ENCODE measurements at places on chromosomes 7 and 10.

GRCh38 chr10:126065751-126066377 lies 169.5 kb downstream of the FANK1 start:
- DNase-seq, result no peak

GRCh38 chr10:133487085-133487484 lies 33.3 kb downstream of the SCART1 start:
- DNase-seq, result no peak

- no peak for DNase-seq
Observed at GRCh38 chr7:40015790-40016296, 65.8 kb downstream of the CDK13 start.

DNA sequence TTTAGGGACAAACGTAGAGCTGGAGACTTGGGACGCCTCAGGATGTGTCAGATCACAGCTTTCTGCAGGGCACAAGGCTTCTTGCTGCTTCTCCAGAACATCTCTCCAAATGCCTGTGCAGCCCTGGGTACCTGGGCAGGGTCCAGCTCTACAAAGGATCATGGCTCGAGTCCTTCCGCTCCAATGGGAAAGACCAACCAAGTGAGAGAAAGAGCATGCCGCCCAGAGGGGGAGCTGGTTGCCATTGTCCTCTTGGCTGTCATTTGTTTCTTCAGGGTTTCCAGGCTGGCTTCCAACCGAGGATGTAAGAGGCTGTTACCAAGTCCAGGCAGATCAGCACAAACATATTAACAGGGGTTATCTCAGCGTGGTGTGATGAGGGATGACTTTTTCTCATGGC lies 5.6 kb upstream of the LEP start:
- no peak for DNase-seq

- peak; percentile 82 for DNase-seq
Observed at GRCh38 chr10:44860811-44861736, 50.1 kb upstream of the TMEM72 start.

DNA sequence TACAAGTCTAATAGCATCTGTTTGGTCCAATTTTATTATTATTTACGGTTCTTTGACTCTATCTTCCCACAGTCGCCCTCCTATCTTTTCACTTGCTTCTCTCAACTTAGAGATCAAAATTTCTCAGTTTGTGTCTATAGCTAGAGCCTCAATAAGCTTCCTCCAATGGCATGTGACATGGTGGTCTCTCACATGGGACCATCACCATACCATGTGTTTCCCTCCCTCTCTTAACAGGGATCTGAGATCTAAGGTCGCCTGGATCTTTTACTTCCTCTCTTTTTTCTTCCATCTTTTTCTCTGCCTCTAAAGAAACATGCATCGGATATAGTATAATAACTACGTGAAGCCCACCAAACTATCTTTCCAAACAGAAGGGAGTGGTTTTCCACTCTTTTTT lies 1.8 kb downstream of the PKD2L1 start:
- no peak for DNase-seq

DNA sequence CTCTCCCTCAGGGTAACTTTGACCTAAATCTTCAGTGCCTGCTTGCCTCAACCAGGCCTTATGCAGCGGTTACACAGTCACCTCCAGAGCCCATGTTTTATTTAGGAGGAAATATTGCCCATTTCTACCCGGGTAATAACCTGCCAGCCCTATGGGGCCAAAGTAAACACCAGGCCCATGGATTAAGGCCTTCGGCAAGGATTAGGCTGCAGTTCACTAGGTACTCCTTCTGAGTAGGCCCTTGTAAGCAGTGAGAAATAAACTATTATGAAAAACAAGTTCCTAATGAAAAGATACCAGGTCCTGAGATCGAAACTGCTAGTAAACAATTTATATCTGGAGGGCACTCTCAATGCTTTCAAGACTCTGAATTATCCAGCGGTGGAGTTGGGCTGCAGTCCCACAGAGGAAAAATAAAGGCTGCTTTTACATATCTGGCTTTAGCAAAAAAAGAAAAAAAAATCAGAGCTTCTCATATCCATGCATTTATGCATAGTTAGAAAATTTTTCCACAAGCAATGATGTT lies 3.7 kb upstream of the HOXA10 start:
- peak; percentile 37 for DNase-seq

DNA sequence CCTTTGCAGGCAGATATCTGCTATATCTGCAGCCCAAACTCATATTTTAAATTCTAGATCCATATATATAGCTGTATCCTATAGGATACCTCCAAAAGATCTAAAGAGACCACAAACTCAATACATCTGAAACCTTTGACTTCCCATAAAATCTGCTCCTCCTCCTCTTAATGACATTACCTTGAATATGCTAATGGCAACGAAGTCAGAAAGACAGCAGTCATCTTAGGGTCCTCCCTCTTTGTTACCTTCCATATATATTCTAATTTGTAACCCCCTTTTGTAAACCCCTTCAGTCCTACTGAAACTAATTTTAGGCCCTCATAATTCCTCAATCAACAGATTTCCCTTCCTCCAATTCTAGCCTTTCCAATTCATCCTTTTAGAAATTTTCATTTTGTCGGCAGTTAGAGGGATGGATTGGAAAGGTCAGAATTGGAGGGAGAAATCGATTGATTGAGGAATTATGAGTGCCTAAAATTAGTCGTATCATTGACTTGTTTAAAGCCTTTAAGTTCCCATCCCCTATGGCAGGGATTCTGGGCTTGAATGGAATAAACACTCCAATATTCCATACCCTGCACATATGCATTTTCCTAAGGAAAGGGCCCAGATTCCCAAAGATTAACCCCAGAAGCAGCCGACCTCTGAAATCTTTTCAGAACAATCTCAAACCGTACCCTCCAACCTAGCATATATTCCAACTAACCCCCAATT lies 2.4 kb downstream of the SYPL1 start:
- DNase-seq, result no peak

- DNase-seq, result no peak
Observed at GRCh38 chr7:92586403-92586802, 3.8 kb downstream of the FAM133B start.

- DNase-seq, result no peak
Observed at GRCh38 chr7:18753972-18754610, 258.5 kb downstream of the HDAC9 start.

DNA sequence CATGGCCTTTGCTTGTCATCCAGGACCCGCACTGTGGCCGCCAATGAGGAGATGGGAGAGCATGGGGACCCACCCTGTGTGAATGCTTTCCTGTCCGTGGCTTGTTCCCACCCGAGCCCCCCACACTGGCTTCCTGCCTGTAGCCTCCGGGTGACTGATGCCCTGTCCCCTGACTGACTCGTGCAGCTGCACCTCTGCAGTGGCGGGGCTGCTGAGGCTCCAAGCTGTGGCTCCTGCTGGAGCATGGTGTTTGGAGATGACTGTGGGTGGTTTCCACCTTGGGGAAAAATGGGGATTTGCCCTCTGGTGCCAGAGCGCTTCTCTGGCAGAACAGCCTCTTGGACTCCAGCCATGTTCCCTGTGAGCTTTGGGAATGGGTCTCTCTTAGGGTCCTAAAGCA lies 2.1 kb downstream of the CAMK1D start:
- DNase-seq, result no peak

- DNase-seq, result no peak
Observed at GRCh38 chr10:10044922-10045764, 972.5 kb upstream of the CELF2 start.

DNA sequence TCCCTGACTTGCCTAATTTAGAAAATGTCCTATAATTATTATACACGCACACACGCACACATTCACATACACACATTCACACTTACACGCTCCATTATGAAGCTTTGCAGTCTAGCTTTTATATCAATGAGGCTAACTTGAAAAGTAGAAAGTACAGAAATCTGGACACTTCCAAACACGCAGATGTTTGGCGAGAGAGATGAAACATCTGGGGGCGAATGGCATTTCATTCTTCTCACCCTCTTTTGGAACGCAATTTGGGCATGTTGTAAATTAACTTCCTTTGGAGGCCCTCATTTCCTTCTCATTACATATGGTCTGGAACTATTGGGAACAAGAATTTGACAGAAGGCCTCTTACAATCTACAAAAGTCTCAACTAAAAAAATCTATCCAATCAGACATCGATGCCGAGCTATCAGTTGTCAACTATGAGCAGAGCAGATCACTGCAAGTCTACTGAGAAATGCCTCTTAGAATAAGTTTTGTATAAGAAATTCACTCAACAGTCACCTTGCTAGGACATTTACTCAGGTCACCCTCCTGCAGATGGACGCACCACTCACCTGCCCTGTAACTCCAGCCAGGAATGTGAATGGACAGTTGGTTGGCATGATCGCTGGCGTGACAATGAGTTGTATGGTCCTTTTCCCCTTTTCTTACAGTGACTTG lies 115.2 kb upstream of the ADAM12 start:
- no peak for DNase-seq

DNA sequence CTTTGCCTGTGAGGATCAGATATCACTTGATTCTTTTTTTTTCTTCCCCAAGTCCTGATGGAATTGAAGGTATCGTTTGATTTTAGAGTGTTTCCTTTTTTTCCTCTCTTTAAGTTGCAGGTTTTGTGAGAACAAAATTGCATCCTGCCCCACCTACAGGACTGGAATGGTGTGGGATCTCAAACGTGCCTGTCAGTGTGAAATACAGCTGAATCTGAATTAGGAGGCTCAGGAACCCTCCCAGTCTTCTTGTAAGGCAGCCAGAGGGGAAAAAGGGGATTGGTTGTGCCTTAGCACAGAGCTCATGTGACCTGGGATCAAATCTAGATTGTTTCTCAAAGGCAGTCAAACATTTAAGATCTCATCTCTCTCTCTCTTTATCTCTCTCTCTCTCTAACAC lies 32.7 kb upstream of the KLHL7 start:
- no peak for DNase-seq

DNA sequence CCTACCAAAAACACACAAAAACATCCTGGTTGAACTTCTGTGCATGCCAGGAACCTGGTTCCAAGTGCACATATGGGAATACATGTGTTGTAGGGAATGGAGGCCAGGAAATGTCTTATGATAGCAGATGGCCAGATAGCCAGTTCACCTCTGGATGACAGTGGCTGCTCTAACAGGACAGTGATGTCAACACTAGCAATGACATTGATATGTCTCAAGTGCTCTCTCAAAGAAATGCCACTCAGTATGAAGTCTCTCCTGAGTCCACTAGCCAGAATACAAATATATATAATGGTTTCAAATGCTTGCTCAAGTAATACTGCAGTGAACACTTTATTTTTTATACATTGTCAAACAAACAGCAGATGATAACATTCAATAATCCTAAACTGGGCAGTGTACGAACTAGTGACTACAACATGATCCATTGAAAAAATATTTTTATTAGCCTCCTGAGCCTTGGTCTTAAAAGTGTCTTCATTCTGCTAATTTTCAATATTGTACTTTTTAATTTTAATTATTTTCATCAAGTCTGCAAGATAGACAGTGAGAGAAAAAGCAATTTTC lies 26.0 kb upstream of the PCDH15 start:
- no peak for DNase-seq
